Thoracic aorta (tissue), 2 donors: ENCODE measurements at places on chromosomes 1 and 21.
A peak's percentile ranks its signal among the peaks of the same experiment; 100 is the strongest.

GRCh38 chr1:227709451-227709850 is 25.7 kb downstream of the JMJD4 start:
- H3K27me3 ChIP-seq, result no peaks in the 10 kb centered on the region
- no peak overlapping the region for H3K4me3 ChIP-seq
- no peak for DNase-seq
- H3K4me1 ChIP-seq, result no peaks in the 10 kb centered on the region
- no peaks in the 10 kb centered on the region for H3K36me3 ChIP-seq

DNA sequence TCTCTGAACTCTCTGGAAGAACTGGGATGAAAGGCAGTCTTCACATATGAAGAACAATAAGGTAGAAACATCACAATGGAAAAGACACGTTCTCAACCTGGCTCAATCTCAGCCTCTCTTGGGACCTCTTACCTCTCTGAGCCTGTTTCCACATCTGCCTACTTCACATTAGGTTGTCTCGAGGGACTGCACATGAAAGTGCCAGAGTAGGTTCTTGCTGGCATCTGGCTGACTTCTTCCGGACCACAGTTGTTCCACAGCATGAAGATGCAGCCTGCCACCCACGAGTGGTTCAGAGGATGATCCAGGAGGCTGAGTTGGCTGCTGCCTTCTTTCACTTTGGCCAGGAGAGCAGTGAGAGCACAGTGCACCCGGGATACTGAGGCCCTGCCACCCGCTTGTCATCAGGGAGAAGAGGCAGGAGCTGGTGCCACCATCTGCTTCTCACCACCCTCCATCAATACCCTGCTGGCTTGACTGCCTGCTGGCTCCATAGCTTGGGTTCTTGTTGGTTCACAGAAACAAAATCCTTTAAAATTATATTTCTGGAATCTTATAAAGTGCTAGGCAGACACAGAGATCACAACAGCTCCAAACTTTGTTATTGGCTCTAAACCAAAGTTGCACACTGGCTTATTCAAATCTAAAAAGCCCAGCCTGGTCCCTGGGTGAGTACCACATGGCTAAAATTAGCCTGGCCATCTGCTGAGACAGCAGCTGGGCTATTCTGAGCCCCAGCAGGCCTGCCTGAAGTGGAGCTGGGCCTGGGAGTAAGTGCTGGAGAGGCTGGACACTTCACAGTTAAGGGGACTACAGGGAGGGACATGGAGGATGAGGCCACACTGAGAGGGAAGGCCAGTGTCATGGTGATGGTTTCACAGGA is 46.9 kb upstream of the LIN9 start:
- no peak for DNase-seq
- H3K36me3 ChIP-seq, result peaks cover 17% of the 10 kb centered on the region
- no peak overlapping the region for H3K4me3 ChIP-seq
- no peaks in the 10 kb centered on the region for H3K27me3 ChIP-seq
- peak overlapping the region; percentile 44 for H3K27ac ChIP-seq

DNA sequence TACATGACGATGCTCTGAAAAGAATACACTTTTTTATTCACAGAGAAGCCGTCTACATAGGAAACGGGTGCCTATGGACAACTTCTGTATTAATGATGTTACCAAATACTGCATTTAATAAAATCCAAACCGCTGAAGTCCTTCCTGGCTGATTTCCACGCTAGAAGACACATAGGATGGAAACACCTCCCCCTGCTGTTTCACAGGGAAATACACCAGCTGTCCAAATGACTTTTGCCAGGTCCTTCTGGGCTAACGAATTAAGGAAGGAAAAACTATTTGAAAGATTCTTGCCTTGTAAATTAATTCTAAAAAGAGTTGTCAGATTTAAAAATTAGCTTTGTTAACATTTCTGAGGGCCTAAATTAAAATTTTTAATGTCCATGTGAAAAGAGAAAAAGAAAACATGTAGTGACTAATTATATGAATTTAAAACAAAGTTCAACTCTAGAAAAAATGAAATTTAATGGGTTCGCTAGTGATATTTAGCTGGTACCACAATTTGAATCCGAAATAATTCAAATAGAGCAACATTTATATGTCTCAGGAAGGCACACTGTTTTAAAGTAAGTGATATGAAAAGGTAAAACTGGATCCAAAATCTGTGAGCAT is 146.0 kb downstream of the RERE start:
- no peaks in the 10 kb centered on the region for H3K36me3 ChIP-seq
- no peaks in the 10 kb centered on the region for H3K27me3 ChIP-seq
- H3K4me1 ChIP-seq, result peaks cover 23% of the 10 kb centered on the region
- no peak overlapping the region for H3K4me3 ChIP-seq

DNA sequence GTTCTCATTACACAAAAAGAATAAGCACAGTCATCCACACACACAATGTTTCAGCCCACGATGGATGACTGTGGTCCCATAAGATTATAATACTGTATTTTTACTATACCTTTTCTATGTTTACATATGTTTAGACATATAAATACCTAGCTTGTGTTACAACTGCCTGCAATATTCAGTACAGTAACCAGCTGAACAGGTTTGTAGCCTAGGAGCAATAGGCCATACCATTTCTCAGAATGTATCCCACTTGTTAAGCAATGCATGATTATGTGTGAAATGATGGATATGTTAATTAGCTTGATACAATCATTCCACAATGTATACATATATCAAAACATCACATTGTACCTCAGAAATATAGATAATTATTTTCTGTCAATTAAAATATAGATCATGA is 33.2 kb upstream of the SAMD13 start:
- no peak for DNase-seq
- H3K27ac ChIP-seq, result no peak overlapping the region
- no peak overlapping the region for H3K4me3 ChIP-seq
- no peaks in the 10 kb centered on the region for H3K27me3 ChIP-seq

- H3K4me1 ChIP-seq, result no peaks in the 10 kb centered on the region
- no peak for DNase-seq
- no peaks in the 10 kb centered on the region for H3K27me3 ChIP-seq
- no peaks in the 10 kb centered on the region for H3K36me3 ChIP-seq
- no peak overlapping the region for H3K27ac ChIP-seq
These were observed 110.2 kb downstream of the CRYAA start for GRCh38 chr21:43278766-43279577.

DNA sequence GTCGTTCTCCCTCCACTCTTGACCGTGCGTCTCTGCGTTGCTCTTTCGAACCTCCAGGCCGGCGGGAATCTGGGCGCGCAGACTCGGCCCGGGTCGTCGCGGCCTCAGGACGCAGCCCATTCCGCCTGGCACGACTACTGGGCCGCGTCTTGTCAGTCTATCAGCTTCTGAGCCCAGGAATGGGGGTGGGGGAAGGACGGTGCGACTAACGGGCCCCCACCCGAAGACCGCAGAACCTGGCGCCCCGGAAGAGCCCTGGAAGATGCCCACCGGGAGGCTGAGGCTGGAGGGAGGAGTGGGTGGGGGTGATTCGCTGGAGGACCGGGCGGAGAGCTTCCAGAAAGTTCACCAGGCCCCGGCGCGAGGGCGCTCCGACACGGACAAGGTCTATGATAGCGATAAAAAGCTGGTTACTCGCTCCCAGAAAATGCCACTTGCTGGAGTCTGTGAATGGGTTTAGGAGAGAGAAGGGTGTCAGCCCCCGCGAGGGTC is 1.7 kb upstream of the DMRTA2 start:
- peak overlapping the region; percentile 65 for H3K4me3 ChIP-seq
- no peak for DNase-seq
- no peak overlapping the region for H3K27ac ChIP-seq
- no peaks in the 10 kb centered on the region for H3K36me3 ChIP-seq
- H3K27me3 ChIP-seq, result peaks cover 87% of the 10 kb centered on the region
- peaks cover 13% of the 10 kb centered on the region for H3K4me1 ChIP-seq

DNA sequence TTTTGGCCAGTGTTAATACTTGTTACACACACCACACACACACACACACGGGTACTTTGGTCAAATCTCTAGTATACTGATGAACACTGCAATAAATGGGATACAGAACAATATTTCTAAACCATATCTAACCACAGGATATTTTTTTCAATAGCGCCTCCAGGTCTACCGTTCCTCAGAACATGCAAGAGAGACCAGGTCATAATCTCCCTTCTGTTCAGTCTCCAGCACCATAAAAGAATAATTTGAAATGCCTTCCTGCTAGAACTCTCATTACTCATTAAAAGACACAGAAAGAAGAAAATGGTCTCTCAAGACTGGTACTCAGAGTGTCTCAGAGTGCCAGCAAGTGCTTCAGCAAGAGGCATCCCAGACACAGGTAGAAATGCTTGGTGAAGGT is 11.5 kb upstream of the SLC44A3 start:
- H3K4me1 ChIP-seq, result no peaks in the 10 kb centered on the region
- H3K27ac ChIP-seq, result no peak overlapping the region
- DNase-seq, result no peak
- H3K36me3 ChIP-seq, result no peaks in the 10 kb centered on the region
- no peaks in the 10 kb centered on the region for H3K27me3 ChIP-seq
- no peak overlapping the region for H3K4me3 ChIP-seq

DNA sequence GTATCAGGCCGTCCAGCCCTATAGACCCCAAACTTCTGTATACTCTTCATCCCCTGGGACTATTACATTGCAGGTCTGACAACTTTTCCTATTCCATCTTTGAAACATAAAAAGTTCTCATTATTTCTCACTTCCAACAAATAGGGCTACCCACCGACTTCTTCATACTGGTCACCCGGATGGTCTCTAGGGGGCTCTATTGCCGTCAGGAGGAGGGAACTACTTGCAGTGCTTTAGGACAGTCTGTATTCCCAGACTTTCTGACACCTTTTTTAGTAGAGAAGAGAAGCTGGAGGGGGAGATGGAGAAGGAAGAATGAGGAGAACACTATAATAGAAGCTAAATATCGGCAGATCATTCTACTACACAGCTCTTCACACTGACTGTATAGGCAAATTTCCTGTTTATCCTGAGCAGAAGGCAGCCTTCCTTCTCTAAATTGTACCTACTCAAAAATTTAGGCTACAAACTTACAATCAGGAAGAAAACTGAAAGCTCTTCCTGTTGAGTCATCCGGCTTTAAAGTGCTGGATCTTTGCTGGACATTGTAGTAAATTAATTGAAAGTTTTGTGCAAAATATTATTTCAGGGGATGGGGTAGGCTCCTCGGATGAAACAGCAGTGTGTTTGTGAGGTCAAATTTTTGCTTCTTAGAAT is 54.6 kb downstream of the CDC7 start:
- H3K27me3 ChIP-seq, result no peaks in the 10 kb centered on the region
- H3K36me3 ChIP-seq, result no peaks in the 10 kb centered on the region
- H3K4me1 ChIP-seq, result peaks cover 10% of the 10 kb centered on the region

- H3K36me3 ChIP-seq, result peaks cover 19% of the 10 kb centered on the region
- H3K4me3 ChIP-seq, result no peak overlapping the region
- DNase-seq, result no peak
- no peaks in the 10 kb centered on the region for H3K4me1 ChIP-seq
These were observed 76.4 kb downstream of the PTPRU start for GRCh38 chr1:29312469-29313461.

- H3K36me3 ChIP-seq, result no peaks in the 10 kb centered on the region
- H3K4me3 ChIP-seq, result no peak overlapping the region
- H3K4me1 ChIP-seq, result peaks cover 36% of the 10 kb centered on the region
- no peak for DNase-seq
- H3K27me3 ChIP-seq, result no peaks in the 10 kb centered on the region
- no peak overlapping the region for H3K27ac ChIP-seq
These were observed 23.5 kb downstream of the RSBN1 start for GRCh38 chr1:113788802-113789201.

- H3K36me3 ChIP-seq, result no peaks in the 10 kb centered on the region
- peak overlapping the region; percentile 91 for H3K4me3 ChIP-seq
- H3K27me3 ChIP-seq, result no peaks in the 10 kb centered on the region
- DNase-seq, result peak; percentile 31
- H3K4me1 ChIP-seq, result no peaks in the 10 kb centered on the region
- H3K27ac ChIP-seq, result no peak overlapping the region
These were observed 55.6 kb downstream of the CHIA start for GRCh38 chr1:111346089-111346885.

GRCh38 chr1:160580221-160580812 is 1.0 kb upstream of the CD84 start:
- H3K27ac ChIP-seq, result no peak overlapping the region
- H3K27me3 ChIP-seq, result no peaks in the 10 kb centered on the region
- no peak overlapping the region for H3K4me3 ChIP-seq
- no peaks in the 10 kb centered on the region for H3K4me1 ChIP-seq
- no peaks in the 10 kb centered on the region for H3K36me3 ChIP-seq
- DNase-seq, result no peak

DNA sequence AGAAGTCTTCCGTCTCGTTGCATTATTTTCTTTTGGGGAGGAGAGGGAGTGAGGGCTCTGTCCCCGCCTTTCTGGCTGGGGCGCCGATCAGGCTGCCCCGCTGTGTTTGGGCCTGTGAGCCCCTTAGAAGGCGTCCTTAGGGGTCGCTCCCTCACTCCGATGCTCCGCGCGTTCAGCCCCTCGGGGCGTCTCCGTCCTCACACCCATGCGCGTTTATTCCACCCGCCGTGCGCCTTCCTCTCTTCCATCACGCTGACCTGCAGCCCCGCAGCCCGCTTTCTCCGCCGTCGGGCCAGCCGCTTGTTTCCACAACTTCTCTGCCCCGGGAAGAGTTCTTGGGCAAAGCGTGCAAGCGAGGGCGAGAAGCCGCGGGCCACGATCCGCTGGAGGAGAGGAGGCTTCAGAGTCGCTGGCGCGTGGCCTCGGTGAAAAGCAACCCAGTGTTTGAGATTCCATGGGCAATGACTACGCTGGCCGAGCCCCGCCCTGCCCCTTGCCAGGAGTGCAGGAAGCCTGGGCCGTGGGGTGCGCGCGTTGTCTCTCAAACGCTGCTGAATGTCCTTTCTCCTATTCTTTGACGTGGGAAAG is 27.7 kb downstream of the TRIM11 start:
- H3K4me1 ChIP-seq, result peaks cover 7% of the 10 kb centered on the region
- no peak overlapping the region for H3K27ac ChIP-seq
- peak overlapping the region; percentile 78 for H3K4me3 ChIP-seq
- no peaks in the 10 kb centered on the region for H3K36me3 ChIP-seq
- DNase-seq, result no peak
- H3K27me3 ChIP-seq, result no peaks in the 10 kb centered on the region

DNA sequence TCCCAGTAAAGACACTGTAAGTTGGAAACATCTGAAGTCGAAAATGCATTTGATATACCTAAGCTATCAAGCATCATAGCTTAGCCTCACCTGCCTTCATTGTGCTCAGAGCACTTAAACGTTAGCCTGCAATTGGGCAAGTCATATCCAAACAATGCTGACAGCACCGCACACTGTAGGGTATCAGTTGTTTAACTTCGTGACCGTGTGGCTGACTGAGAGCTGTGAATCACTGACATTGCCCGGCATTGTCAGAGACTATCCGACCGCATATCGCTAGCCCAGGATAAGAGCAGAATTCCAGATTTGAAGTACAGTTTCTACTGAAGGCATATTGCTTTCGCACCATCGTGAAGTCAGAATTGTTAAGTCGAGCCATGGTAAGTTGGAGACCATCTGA is 41.5 kb downstream of the GALNT2 start:
- no peaks in the 10 kb centered on the region for H3K36me3 ChIP-seq
- H3K4me1 ChIP-seq, result peaks cover 43% of the 10 kb centered on the region
- DNase-seq, result no peak
- H3K27ac ChIP-seq, result no peak overlapping the region
- H3K4me3 ChIP-seq, result no peak overlapping the region

GRCh38 chr1:94676686-94677085 is 135.1 kb upstream of the F3 start:
- H3K27me3 ChIP-seq, result no peaks in the 10 kb centered on the region
- DNase-seq, result no peak
- H3K27ac ChIP-seq, result no peak overlapping the region
- H3K36me3 ChIP-seq, result no peaks in the 10 kb centered on the region
- peaks cover 11% of the 10 kb centered on the region for H3K4me1 ChIP-seq
- no peak overlapping the region for H3K4me3 ChIP-seq
